ENCODE measurements at places on chromosomes 13 and 19.

DNA sequence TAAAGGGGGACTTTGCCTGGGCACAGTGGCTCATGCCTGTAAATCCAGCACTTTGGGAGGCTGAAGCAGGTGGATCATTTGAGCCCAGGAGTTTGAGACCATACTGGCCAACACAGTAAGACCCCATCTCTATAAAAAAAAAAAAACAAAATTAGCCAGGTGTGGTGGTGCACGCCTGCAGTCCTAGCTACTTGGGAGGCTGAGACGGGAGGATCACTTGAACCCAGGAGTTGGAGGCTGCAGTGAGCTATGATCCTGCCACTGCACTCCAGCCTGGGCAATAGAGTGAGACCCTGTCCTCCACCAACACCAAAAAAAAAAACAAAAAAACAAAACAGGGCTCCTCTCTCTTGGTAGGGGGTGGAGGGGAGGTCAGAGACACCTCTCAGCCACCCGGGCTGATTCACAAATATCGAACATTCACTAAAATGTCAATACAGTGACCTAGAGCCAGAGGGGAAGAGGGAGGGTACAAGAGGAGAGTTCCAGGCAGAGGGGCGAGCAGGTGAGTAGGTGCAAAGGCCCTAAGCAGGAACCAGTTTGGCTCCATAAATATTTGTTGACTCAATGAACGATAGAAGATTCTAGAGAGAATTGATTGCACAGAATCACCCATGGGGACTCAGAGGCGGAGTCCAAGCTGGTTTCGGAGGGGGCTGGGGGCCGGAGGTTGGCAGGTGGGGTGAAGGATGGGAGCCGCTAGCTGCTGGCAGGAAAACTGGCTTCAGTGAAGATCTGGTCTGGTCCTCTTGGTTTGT is 1.0 kb upstream of the CREB3L3 start:
- DNase-seq: no peak

DNA sequence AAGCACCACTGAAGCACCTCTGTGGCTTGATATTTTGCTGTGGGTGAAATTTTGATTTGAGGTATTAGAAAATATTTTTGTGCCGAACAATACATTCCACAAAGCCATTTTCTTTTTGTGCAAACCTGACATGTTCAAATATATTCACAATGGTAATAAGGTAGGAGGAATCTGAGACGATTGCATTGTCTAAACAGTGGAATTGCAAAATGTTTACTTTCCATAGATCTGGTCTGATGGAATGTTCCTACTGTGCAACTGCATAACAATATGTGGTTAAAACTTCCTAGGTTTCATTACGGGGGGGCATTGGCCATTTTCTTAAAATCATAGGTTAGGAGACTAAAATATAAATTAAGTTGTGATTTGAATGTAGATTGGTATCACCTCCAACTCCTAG is 42.7 kb upstream of the AKAP11 start:
- no peak for DNase-seq

GRCh38 chr19:15666883-15667282 is 6.0 kb upstream of the CYP4F12 start:
- no peak for DNase-seq

DNA sequence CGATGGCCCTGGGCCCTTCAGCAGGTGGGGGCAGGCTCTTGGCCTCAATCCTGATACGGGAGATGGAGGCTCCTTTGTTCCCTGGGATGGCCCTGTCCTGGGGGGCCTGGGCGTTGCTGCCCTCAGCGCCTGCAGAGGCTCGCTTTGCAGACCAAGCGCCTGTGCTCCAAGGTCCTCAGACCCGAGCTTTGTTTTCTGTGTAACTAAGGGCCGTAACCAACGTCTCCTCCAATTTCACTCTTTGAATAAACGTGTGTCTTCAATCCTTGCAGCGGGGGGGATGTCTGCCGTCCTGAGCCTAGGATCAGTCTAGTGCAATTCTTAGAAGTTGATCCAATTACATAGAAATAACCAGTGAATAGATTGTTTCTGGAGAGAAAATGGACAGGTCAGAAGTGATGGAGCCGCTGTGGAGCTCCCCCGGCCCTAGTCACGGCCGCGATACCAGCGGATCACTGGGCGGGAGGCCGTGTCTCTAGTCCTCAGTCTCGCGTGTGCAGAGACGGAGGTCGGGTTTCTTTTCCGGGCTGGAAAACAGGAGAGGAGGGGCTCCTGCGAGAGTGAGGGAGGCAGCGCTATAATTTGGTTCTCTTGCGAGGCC is 5.3 kb downstream of the PTBP1 start:
- DNase-seq: no peak

Data from GM12878 (cell line).